ENCODE measurements at places on chromosomes 4 and X.

- no peak for DNase-seq
Measured at GRCh38 chrX:103756736-103757135, 19.9 kb upstream of the PLP1 start.

DNA sequence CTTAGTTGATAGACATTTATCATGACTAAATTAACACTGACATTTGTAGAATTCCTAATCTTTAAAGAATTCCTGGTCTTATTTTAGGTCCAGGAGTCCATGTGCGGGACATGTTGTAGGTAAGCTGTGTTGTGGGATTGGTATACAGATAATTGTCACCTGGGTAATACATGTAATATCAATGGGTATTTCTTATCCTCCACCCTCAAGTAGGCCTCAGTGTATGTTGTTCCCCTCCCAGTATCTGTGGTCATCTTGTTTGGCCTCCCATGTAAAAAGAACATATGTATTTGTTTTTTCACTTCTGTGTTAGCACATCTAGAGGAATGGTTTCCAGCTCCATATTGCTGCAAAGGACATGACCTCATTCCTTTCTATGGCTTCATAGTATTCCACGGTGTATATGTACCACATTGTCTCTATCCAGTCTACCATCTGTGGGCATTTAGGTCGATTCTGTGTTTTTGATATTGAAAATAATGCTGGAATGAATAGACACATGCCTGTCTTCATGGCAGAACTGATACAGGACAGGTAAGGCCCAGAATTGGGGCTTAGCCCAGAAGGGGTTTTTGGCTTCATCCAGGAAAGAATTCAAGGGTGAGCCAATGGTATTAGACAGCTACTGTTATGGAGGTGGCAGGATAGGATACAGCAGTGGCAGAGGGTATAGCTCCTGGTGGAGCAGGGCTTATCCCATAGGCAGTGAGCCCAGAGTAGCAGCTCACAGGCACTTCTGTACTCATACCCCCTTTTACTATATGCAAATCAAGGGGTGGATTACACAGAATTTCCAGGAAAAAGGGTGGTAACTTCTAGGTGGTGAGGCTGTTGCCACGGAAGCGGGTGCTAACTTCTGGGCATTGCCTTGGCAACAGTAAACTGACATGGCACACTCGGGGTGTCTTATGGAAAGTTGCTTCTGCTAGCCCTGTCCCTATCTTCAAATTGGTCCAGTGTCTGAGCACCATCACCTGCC lies 66.1 kb upstream of the WDR1 start:
- DNase-seq: no peak

- DNase-seq: peak; percentile 64
Measured at GRCh38 chrX:103398421-103398864, 22.1 kb downstream of the BEX3 start.

- DNase-seq: peak; percentile 17
Measured at GRCh38 chr4:140343303-140343702, 30.1 kb upstream of the SCOC start.

DNA sequence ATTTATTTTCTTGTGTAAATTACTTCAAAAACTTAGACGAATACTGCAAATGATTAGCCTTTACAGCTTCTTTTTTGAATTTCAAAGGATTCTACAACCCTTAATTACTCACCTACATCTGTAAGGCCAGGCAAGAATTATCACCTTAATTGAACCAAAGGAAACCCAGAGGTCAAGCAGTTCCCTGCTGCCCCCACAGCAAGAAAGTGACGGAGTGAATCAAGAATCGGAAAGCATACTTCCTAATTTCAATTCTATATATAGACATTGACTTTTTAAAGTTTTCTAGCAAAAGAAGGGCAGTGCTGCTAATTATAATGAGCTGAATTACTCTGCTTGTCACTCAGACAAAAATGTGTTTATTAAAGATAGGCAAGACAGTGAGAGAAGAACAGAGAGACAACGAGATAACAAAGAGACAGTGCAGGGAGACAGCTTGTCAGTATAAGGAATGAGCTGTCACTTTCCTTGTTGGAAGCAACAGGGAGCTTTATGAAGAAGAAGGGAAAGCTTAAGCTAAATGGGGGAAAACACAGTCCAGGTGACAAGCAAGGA lies 47.5 kb upstream of the SPANXN4 start:
- no peak for DNase-seq

- DNase-seq: no peak
Measured at GRCh38 chrX:7202206-7202605, 54.3 kb upstream of the PUDP start.

DNA sequence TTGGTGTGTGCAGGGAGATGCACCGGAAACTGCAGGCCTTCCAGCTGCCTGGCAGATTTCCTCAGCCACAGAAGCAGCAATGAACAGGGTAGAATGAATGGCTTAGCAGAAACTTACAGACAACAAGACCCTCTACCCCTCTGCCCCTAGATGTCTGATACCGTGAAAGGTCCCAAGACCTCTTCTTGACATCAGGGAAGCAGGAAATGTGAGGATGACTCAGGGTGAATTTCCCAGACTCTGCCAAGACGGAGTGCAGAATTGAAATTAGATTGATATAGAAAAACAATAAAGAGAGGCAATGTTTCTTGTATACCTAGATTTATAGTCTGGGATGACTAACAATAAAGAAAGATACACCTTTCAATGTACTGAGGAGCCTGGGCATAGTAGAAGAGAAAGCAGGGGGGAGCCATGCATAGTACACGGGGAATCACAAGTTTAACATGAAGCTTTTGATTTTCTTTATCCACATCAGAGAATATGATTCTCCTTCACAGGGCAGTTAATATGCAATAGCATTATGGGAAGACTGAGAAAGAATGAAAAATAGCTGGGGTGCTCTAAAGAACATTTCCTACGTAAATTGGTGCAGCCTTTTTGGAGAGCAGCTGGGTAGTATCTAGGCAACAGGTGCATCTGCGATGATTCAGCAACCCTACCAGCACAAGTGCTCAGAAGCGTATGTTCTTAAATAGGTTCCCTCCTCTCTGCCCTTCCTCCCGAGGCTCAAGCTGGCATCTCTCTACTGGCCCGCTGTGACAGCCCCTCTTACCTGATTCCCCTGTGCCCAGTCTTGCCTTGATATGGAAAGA lies 18.3 kb upstream of the CXCR3 start:
- no peak for DNase-seq

GRCh38 chr4:108292229-108292628 lies 123.5 kb upstream of the LEF1 start:
- DNase-seq: no peak

DNA sequence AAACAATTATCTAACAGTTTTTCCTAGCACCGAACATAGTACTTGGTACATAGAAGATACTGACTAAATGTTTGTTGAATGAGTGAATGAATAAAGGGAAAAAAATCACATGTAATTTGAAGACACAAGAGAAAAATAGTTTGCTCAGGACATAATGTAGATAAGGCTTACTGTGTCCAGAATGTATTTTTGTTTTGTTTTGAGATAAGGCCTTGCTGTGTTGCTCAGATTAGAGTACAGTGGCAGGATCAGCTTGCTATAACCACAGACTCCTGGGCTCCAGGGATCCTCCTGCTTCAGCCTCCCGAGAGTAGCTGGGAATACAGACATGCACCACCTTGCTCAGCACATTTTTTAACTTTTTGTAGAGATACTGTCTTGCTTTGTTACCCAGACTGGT lies 6.5 kb downstream of the FAM199X start:
- no peak for DNase-seq

DNA sequence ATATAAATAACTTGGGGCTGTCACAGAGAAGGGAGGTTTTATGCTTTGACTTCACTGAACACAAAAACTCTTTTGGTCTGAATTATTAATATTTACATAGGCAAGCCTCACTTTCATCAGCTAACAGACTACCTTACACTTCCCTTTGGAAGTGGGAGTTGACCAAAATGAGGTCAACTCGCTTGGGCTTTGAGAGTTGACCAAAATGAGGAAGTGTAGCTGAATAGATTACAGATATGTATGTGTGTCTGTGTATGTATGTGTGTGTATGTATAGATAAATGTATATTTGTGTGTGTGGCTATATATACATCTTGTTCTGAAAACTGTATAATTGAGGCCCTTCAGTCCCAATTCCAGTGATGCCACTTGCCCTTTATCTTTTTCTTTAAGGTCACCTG lies 113.3 kb upstream of the IL13RA1 start:
- DNase-seq: no peak

DNA sequence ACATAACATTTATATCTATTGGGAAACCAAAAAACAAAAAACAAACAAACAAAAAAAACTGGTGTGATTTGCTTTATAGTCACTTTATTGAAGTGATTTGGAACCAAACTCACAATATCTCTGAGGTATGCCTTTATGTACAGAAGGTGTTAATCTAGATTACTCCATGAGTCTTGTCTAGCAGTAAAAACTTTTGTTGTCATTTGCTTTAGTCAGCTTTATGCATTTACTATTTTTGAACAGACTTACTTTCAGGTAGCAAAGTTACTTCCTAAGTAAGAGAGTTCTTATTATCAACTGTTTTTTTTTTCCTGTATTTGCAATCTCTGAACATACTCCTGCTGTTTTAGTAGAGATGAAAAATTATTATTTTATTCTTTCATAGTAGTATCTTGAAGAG lies 39.5 kb downstream of the RAP1GDS1 start:
- DNase-seq: no peak

DNA sequence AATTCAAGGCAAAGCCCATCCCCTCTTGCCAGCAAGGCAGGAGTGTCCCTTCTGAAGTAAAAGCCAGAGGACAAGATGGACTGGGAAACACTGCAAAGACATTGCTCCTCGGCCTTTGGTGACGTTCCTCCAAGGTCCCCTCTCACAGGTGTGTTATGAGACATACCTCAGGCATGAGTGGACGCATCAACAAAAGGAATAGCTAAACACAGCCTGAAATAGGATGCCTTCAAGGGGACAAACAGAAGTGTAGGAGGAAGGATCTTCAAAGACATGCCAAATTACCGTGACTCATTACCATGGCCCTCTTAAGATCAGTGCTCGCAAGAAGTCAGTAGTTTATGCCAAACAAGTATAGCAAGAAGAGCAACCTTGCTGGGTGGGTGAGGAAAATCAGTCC lies 6.0 kb upstream of the IDS start:
- no peak for DNase-seq

DNA sequence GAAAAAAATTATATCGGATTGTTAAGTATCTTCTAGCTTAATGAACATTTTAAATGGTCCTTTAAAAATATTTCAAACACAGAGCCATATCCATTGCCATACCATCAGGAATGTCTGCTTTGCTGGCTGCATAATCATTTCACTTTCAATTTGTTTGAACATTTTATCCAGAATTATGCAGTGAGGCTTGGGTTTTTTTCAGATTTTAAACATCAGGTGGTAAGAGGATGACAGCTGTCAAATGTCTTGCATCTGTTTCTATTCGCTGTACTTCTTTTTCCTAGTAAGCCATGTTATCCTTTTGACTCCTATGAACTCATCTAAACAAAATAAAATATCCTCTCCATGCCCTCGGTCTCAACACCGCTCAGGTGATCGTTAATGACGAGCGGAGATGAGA lies 802 bp downstream of the RFC1 start:
- no peak for DNase-seq

- no peak for DNase-seq
Measured at GRCh38 chr4:35038079-35038805, 1206.1 kb downstream of the ARAP2 start.

DNA sequence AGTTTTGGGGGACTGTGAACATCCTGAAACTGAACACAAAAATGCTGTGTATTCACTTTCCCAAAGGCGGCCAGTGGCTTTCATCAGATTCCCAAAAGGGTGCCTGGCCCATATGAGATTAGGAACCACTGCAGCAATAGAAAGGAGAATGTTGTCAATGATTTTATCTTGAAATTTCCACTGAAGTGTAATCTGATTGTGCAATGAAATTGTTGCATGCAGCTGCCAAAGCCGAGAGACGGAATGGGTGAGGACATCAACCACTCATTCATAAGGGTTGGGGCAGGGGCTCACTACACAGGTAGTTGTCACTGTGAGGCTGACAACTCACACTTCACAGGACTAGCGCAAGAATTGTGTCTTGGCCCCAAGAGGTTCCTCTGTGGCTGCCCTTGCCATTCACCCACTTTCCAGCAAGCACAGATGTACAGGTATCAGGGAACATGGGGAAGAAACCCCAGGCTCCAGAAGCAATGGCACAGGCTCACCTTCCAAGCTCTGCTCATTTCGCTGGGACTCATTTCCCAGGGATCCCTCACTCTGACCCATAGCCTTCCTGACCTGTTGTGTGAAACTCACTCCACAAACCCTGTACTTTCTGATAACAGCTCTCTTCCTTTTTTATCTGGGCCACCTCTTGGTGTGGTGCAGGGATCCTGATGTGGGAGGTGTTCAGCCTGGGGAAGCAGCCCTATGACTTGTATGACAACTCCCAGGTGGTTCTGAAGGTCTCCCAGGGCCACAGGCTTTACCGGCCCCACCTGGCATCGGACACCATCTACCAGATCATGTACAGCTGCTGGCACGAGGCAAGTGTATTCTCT lies 48.8 kb downstream of the BMX start:
- DNase-seq: no peak

Measured in A673 (cell line).